ENCODE measurements at places on chromosomes 5 and 9.

- H3K4me3 ChIP-seq = peak overlapping the region; percentile 32
- peak; percentile 26 for DNase-seq
- H3K27ac ChIP-seq = no peak overlapping the region
- peaks cover 2% of the 10 kb centered on the region for H3K36me3 ChIP-seq
Observed at GRCh38 chr5:171418316-171418981, 998 bp upstream of the FGF18 start.

DNA sequence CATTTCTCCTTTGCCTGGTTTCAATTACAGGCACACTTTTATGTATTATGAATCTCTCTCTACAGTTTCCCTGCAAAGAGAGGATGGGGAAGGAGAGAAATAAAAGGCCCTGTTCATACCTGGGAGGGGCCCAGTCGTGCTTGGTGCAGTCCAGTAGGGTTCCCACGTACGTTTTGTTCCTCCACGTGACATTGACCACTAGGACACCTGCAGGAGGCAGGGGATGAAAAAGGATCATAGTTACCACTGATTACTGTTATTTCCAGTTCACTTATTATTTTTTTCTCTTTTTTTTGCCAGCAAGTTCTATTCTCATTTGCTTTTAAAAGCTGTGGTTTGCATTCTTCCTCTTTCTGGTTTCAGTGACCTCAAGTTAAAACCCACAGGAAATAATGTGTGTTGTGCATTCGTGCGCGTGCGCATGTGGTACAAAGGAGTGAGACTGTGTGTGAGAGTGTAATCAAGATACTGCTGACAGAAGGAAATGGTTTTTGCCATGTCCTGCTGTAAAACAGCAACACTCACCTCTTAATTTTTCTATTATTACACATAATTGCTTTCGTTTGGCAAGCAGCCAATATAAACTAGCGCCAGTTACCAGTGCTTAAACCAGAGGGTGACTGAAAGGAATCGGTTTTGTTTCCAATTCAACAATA lies 96.8 kb downstream of the ZNF608 start:
- H3K27me3 ChIP-seq = peaks cover 68% of the 10 kb centered on the region
- no peak overlapping the region for H3K4me3 ChIP-seq
- H3K4me1 ChIP-seq = peaks cover 30% of the 10 kb centered on the region
- peak; percentile 88 for DNase-seq
- H3K27ac ChIP-seq = peak overlapping the region; percentile 8

DNA sequence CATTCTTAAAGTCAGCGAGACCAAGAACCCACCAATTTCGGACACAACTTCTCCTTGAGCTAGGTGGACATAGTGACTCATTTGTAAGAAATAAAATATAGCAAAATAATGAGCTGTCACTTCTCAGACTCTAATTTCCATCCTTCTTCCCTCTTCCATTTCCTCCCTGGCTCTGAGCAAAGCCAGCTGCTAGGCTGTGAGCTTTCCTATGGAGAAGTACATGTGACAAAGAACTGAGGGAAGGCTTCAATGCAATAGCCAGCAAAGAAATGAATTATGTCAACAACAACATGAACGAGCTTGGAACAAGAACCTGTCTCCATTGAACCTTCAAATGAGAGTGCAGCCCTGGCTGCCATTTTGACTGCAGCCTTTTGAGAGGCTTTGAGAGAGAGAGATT lies 25.9 kb upstream of the SELENOP start:
- no peaks in the 10 kb centered on the region for H3K27me3 ChIP-seq
- no peak for DNase-seq
- H3K27ac ChIP-seq = no peak overlapping the region
- no peaks in the 10 kb centered on the region for H3K4me1 ChIP-seq
- no peak overlapping the region for H3K4me3 ChIP-seq
- no peaks in the 10 kb centered on the region for H3K36me3 ChIP-seq

DNA sequence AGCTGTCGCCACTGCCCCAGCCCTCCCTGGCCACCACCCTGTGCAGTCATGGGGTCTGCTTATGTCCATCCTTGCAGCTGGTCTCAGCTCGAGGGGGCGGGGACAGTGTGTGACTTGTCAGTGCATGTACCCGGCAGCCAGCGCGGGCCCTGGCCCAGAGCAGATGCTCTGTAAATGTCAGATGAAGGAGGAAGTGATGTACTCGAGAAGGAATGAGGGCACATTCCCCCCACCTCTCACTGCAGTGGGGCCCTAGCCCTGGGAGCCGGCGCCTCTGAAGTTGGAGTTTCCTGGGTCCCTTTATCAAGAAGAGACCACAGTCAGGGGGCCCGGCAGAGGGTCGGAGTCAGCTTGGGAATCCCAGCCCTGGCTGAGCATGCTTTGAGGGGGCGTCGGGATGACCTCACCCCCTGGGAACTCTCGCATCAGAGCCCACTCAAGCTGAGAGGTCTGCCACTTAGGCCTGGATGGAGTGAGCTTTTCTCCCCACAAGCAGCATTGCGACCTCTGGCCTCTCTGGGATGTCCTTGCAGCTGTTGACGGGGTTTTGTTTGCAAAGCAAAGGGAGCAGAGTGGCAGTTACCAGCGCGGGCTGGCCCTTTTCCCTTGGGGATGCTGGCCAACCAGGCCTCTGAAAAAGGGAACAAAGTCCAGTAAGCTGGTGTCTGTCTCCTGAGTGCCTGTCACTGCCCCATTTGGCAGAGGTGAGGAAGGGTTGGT lies 19.0 kb downstream of the NEURL1B start:
- no peaks in the 10 kb centered on the region for H3K27me3 ChIP-seq
- no peak overlapping the region for H3K4me3 ChIP-seq
- no peak for DNase-seq

DNA sequence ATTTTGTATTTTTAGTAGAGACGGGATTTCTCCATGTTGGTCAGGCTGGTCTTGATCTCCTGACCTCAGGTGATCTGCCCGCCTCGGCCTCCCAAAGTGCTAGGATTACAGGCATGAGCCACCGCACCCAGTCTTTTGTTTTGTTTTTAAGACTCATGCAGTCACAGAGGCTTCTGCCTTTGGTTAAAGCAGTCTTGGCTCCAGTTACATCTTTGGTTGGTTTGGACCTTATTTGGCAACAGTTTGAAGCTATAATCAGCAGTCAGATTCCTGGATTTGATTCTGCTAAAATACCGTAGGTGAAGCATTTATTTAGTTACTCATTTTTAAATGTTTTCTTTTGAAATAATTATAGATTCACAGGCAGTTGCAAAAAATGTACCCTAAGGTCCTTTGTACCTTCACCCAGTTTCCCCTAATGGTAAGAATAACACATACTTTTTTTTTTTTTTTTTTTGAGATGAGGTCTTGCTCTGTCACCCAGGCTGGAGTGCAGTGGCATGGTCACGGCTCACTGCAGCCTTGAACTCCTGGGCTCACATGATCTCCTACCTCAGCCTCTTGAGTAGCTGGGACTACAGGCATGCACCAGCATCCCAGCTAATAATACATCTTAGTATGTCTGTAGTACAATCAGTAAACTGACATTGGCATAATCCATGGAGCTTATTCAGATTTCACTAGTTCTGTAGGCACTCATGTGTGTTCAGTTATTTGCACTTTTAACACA lies 15.7 kb downstream of the USP20 start:
- H3K36me3 ChIP-seq = peaks cover 45% of the 10 kb centered on the region
- no peaks in the 10 kb centered on the region for H3K27me3 ChIP-seq
- no peak overlapping the region for H3K4me3 ChIP-seq
- DNase-seq = no peak
- H3K4me1 ChIP-seq = peaks cover 23% of the 10 kb centered on the region
- H3K27ac ChIP-seq = no peak overlapping the region
